ENCODE measurements at places on chromosomes 5 and 9.

DNA sequence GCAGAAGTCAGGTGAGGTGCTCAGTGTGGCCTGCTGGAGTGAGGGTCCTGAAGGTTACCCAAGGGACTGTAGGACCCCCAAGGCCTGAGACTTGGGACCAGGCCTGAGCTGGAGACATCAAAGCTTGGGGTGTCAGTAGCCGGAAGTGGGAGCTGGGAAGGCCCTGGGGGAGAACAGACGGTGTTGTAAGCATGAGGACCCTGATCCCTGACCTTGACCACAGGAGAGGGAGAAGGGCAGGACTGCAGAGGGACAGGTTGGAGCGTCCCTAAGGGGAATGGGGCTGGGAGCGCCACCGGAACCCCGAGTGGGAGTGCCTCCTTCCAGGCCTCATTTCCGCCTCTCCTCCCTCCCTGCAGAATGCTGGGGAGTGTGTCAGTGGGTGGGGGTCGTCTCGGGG, 533 bp downstream of the TTC16 start:
- no peak for DNase-seq

DNA sequence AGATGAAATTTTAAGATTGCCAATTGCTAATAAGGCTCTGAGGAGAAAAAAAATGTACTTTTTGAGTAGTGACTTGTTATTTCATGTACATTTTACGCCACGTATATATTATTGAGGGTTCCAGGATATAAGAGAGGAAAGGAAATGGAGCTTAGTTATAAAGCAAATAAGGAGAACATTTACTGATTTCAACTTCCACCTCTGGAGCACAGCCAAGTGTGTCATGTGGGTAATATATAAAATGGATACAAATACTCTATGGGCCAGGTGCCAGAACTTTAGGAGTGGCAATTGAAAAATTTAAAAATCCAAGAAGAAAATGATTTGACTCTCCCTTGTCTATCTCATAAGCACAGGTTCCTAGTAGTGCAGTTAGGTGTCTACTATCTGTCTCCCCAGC, 45.0 kb upstream of the VLDLR start:
- DNase-seq, result no peak

GRCh38 chr5:127564002-127564769, 46.7 kb downstream of the PRRC1 start:
- peak; percentile 4 for DNase-seq

GRCh38 chr9:69319324-69320025, 5.5 kb upstream of the ENTREP1 start:
- no peak for DNase-seq

DNA sequence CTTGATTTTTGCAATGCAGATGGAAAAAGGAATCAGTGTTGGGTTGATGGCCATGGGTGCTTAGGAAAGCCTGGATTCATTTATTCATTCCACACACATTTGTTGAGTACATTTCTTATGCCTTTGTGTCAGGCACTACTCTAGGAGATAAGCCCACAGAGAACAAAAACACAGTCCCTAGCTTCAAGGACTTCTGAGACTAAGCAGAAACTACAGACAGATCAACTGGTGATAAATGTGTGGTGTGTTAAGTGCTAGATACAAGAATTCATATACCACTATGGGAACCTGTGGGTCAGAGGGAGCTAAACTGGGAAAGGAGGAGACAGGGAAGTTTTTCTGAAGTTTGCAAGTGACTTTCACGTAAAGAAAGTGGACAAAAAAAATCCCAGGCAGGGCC, 119.9 kb downstream of the CEMIP2 start:
- DNase-seq, result no peak

DNA sequence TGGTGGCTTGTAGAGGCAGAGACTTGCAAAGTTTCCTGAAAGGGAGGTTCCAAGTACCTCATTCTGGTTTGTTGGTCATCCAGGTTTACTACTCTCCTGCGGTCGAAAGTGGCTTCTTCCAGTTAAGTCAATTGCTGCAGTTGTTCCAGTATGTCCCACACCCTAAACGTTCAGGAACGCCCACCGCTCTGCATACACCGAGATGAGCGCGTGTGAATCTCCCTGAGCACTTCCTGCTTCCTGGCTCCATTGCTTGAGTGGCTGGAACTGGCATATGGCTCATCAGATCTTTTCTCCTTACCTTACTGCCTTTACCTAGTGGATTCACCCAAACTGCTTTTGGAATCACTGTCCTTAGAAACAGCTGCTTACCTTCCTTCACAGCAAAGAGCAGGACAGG, 59.1 kb upstream of the GLIS3 start:
- DNase-seq, result no peak

DNA sequence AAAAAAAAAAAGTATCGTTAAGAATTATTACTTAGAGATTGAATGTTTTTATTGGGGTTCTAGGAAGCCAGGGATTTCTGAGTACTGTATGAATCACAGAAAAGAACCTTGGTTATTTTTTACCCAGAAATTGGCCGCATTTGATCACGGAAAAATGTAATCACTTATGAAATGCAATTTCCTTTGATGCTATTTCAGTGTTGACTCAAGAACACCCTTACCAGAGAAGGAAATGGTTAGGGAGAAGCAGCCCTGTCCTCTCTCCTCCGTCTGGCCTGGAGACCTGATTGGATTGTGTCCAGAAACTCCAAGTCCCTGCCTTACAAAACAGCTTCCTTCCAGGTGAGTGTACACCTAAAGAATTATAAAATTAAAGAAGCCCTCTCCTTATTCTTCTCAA, 116.7 kb downstream of the MED10 start:
- DNase-seq, result no peak

GRCh38 chr5:176394096-176394495, 5.5 kb downstream of the HIGD2A start:
- no peak for DNase-seq

DNA sequence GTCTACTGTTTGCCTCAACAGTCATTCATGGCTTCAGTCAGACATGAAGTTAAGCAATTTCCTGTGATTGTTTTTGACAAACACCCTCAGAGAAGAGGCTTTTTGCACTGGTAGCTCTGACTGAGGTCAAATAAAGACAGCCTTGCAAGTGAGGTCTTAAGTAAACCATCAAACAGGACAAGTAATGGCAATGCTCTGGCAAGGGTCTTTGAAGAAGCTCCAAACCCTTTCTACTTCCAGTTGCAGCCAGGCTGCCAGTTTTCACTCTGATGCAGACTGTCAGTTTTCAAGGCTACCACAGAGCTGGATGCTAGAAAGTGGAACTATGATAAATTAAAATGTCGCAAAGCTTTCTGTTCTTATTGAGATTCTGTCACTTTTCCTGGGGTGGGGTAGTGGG, 421.5 kb upstream of the PTGER4 start:
- no peak for DNase-seq

GRCh38 chr9:81822301-81822865, 105.8 kb upstream of the SPATA31D4 start:
- no peak for DNase-seq

- DNase-seq, result no peak
Observed at GRCh38 chr9:11086561-11086960, 473.8 kb upstream of the PTPRD start.
